ENCODE measurements at places on chromosomes 2 and 18. TPM values are rescaled to one million over a fixed set of nuclear protein-coding genes. Genes with fewer than 3 reads are reported as not detected.

DNA sequence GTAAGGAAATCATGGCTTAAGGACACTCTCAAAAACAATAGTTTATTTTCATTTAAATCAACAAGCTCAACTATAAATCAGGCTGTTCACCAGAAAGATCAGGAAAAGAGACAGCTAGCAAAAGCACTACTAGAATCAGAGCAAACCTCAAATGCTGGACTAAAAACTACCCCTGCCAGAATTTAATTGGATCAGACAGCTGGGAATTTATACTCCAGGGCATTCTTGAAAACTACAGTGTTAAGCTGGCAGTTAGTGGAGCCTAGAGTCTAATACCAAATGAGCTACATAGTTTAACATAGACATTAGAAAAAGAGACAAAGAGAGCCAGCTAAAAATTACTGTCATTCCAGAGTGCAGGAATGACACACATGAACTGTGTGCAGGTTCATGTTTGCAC, 1016.4 kb upstream of the CRIM1 start:
- no peak overlapping the region for H3K27ac ChIP-seq
- no peaks in the 10 kb centered on the region for H3K4me1 ChIP-seq
- H3K4me3 ChIP-seq: no peak overlapping the region
- H3K36me3 ChIP-seq: no peaks in the 10 kb centered on the region

GRCh38 chr18:31667185-31667584, 17.2 kb downstream of the B4GALT6 start:
- no peaks in the 10 kb centered on the region for H3K27me3 ChIP-seq
- no peak overlapping the region for H3K4me3 ChIP-seq
- DNase-seq: no peak

DNA sequence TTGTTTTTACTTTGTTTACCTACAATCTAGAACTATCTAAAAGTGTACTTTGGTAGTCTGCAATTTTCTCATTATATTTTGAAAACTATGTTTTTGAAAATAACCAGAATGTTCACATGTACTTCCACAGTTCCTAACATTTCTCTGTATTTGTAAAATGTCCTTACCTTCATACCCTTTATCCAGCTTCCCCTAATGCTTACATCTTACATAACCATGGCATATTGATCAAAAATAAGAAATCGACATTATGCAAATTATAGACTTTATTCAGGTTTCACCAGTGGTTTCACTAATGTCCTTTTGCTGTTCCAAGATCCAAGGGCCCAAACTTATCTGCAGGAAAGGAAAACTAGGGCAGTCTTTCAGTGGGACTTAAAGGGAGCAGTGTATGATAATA, 114.1 kb downstream of the PLEKHM3 start:
- H3K4me3 ChIP-seq: no peak overlapping the region
- no peak for DNase-seq
- H3K4me1 ChIP-seq: no peaks in the 10 kb centered on the region
- no peak overlapping the region for H3K27ac ChIP-seq

- H3K4me1 ChIP-seq: no peaks in the 10 kb centered on the region
- H3K27ac ChIP-seq: no peak overlapping the region
- H3K36me3 ChIP-seq: no peaks in the 10 kb centered on the region
- H3K27me3 ChIP-seq: no peaks in the 10 kb centered on the region
These were observed 775.5 kb downstream of the TRIB2 start for GRCh38 chr2:13492262-13492661.

DNA sequence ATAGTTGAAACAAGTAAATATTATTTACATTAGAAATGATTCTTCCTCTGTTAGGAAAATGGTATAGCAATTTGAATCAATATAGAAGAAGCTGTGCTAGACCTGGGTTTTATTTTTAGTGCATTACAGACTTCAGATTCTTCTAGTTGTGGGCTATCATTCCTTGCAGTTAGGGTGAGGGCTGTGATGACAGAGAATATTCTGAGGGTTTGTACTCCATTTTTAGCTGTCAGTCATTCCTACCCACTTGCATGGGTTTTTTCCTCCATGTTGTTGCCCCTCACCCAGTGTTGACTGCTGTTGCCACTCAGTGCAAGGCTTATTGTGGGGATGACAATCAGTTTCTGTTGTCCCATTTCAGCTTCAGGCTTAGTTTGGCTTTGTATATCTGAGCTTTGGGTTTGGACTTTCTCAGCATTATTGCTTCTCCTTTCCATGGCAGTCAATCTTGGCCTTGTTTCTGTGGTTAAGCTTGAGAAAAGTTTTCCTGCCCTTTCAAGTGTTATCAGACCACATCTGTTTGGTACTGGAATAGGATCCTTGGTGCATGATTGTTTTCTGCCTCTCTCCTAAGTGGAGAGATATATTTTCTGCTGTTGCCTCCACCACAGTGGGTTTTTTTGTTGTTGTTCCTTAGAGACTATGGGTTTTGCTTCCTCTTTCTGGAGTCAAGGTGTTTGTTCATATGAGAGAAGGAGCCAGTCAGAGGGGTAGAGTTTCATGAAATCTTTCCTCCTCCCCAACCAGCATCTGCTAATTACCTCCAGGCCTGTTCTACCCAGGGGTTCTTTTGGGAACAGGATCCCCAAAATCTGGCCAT, 312.7 kb upstream of the CWC22 start:
- H3K27me3 ChIP-seq: no peaks in the 10 kb centered on the region
- no peaks in the 10 kb centered on the region for H3K4me1 ChIP-seq
- H3K36me3 ChIP-seq: no peaks in the 10 kb centered on the region
- DNase-seq: no peak
- H3K27ac ChIP-seq: no peak overlapping the region

DNA sequence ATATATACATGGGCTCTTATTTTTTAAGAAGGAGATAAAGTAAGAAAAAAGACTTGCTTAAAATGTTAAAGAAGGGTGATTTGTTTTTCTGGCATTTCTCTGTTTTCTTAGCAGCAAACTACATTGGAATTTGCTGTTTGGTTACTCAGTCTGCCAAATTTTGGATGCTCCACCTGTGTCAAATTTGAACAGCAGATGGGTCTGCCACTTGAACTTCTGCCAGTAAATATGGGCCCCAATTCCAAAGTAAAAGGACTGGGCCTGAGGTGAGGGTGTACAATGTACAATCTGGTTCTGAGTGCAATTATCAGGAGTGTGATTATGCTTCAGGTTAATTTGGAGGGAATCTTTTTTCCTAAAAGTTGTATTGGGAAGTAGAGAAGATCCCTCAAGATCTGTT, 794.5 kb downstream of the DSC3 start:
- H3K4me3 ChIP-seq: no peak overlapping the region
- H3K4me1 ChIP-seq: no peaks in the 10 kb centered on the region
- no peaks in the 10 kb centered on the region for H3K36me3 ChIP-seq
- no peaks in the 10 kb centered on the region for H3K27me3 ChIP-seq

GRCh38 chr18:2641638-2642037, 13.9 kb upstream of the SMCHD1 start:
- H3K27ac ChIP-seq: no peak overlapping the region
- no peak for DNase-seq
- H3K36me3 ChIP-seq: no peaks in the 10 kb centered on the region
- peaks cover 18% of the 10 kb centered on the region for H3K4me1 ChIP-seq

Gene IAH1
- total RNA-seq: 32.9 TPM

Gene C2orf72
- total RNA-seq: not detected

Gene TMEM87B
- 20.1 TPM for total RNA-seq
